Activated T-cell treated with anti-CD3 and anti-CD28 coated beads, Interleukin-2, amount 50 U/mL, for 72 hours (primary cell): ENCODE measurements at places on chromosomes 16 and 17.

DNA sequence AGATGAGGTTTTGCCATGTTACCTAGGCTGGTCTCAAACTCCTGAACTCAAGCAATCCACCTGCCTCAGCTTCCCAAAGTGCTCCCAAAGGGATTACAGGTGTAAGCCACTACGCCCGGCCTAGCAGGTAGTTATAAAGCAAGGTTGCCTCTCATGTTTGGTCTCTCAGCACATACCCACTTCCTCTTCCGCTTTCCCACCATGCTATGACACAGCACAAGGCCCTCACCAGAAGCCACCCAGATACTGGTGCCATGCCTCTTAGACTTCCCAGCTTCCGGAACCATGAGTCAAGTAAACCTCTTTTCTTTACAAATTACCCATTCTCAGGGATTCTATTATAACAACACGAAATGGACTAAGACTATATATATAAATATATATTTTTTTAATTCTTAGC, 143.6 kb downstream of the COPRS start:
- no peak for DNase-seq

GRCh38 chr16:25177831-25178688, 38.7 kb upstream of the AQP8 start:
- no peak for DNase-seq

- no peak for DNase-seq
Observed at GRCh38 chr16:585351-585750, 4.5 kb upstream of the RAB40C start.

DNA sequence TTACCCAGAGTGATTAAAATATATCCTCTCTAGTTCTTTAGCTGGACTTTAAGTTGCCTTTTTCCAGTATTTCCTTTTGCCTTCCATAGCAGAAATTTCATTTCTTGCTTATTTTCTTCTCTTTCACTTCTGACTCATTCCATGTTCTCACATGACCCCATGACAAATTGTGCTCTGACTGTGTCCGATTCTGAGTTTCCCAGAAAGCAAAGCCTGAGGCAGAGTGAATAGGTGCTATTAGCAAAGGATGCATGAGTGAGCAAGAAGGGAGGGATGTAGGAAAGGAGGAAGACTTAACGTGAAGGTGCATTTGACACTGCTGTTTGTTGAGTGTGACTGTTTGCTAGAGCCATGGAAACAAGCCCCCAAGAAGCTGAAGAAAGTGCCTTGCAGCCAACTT, 82.6 kb upstream of the CNTNAP4 start:
- no peak for DNase-seq

DNA sequence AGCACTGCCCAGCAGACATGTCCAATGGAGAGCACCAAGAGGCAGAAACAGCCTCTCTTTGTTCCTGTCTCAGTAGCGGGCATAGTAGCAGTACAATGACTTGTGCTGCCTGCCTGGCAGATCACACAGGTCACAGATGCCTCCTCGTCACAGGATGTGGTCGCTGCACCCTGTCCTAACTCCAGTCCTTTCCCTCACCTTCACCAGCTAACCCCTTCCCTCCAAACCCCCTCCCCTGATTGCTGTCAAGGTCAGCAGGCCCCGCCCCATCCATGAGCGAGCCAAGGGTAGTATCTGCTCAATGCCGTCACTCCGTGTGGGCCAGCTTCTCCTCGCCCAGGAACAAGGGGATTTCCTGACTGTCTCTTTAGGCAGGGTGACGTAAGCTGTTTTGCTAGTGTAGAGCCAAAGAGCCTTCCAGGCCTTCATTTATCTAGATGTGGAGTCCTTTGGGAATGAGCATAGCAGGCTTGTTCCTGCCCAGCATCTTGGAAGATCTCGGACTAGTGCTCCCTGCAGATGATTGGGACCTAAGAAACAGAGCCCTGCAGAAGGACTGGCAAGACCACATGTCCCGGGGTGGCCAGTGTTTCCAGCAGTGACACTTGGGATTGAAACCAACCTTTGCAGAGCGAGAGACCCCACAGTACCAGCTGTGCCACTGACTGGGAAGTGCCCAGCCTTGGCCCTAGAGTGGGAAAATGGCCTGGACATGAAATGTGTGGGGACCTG, 75.9 kb upstream of the TNRC6C start:
- DNase-seq: peak; percentile 90

DNA sequence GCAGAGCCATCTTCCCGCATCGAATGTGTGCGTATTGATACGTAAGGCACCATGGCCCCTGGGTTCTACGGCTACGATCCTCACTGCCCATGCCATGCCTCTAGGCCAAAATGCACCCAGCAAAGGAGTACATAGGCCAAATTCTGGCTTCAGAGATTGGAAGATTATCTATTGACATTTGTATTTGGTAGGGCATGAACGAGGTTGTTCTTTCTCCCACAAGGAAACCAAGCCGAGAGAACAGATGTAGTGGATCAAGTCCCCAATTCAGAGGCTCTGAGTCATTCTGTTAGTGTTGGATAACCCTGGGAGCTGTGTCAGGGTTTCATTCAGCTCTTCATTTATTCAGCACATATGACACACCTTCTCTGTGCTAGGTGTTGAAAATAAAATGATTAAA, 36.5 kb downstream of the HOXB1 start:
- no peak for DNase-seq

DNA sequence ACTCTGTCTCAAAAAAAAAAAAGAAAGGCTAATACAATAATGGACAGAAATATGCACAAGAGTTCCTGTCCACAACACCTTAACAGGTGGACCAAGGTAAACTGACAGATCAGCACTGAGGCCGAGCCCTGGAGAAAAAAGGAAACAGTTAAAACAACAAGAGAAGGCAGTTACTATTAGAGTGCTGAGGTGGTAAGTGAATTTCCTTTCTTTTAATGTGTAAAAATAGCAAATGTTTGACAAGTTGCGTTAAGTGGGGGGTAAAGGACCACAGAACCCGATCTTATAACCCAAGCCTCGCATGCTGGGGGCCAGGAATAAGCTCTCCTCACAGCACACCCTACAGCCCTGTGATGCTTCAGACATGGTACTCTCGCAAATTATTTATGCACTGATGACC, 24.8 kb downstream of the TXNDC11 start:
- DNase-seq: no peak

- DNase-seq: peak; percentile 70
Observed at GRCh38 chr17:73998653-73999645, 204.5 kb upstream of the RPL38 start.

- no peak for DNase-seq
Observed at GRCh38 chr16:31451681-31452351, 7.5 kb upstream of the ARMC5 start.

DNA sequence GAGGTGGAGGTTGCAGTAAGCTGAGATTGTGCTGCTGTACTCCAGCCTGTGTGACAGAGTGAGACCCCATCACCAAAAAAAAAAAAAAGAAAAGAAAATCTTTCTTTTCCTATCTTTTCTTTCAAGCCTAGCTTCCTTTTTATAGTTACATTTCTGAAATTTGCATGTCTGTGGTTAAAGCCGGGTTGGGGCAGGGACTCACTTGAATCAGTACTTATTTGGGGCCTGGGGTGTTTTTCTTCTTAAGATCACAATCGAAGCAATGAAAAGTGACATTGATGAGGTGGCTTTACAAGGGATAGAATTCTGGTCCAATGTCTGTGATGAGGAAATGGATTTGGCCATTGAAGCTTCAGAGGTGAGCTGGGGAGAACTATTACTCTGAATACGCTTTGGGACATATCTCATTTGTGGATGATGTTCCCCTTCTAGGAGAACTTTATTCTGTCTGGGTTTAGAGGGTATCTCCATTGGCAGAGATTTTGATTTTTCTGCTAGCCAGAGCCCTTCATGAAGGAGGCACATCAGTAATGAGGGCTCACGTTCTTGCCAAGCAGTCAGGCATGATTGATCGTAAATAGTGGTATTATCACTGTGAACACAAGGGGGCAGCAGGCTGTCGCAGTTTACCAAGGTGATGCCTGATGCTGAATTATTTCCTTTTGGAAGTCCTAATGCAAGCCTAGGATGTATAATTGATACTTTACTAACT, 14.3 kb downstream of the KPNB1 start:
- DNase-seq: peak; percentile 61

DNA sequence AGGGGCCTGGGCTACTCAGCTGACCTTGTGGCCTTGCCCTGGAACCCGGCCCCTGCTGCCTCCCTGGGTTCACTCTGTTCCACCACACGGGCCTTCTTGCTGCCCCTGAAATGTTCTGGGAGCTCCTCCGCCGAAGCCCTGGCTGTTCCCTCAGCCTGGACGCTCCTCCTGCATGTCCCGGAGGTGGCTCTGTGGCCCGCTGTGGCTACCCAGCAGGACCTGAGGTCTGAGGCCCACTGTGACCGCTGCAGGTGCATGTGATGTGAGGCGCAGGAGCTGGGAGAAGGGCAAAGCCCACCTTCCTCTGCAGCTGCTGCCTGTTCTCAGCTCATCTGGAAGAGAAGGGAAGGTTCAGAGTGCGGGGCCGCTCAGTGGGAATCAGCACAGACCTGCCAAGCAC, 38.9 kb upstream of the ACSF3 start:
- no peak for DNase-seq

GRCh38 chr17:83008526-83008925, 70.9 kb upstream of the METRNL start:
- no peak for DNase-seq

DNA sequence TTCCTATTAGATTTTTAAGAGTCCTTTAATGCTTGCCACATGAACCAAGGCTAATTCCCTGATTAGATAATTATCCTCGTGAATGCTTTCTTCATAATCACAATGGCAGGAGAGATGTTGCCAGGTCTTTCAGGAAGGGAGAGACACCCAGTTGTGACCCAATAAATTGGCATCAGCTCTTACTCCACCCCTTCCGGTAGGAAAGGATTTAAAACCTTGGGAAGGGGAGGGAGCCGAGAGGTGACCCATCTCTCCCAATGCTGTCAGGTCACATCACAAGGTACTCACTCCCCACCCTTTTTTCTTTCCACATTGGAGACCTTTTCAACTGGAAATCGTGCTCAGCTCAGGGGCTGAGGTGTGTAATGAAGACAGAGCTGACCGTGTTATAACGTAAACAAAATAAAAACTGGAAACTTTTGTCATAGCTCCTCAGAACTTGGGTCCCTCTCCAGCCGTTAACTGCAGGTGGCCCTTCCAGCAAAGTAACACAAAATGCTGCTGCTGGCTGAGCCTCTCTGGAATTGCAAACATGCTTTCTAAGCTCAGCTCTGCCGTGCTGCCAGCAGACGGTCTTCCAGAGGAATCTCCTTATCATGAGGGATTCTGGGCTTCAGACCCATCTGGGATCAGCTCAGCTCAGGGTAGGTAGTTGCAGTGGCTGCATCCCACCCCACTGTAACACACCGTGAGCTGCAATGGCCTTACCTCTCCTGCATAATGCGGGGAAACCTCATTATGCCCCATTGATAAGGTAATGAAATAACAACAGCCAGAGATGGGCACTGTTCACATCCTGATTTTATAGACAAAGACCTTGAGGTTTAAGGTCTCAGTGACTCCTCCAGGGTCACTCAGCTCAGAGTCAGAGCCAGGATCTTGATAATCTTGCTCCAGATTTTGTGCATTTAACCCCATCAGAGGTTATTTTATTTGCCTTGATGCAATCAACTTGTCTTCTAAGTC, 15.6 kb downstream of the TMEM100 start:
- DNase-seq: no peak

DNA sequence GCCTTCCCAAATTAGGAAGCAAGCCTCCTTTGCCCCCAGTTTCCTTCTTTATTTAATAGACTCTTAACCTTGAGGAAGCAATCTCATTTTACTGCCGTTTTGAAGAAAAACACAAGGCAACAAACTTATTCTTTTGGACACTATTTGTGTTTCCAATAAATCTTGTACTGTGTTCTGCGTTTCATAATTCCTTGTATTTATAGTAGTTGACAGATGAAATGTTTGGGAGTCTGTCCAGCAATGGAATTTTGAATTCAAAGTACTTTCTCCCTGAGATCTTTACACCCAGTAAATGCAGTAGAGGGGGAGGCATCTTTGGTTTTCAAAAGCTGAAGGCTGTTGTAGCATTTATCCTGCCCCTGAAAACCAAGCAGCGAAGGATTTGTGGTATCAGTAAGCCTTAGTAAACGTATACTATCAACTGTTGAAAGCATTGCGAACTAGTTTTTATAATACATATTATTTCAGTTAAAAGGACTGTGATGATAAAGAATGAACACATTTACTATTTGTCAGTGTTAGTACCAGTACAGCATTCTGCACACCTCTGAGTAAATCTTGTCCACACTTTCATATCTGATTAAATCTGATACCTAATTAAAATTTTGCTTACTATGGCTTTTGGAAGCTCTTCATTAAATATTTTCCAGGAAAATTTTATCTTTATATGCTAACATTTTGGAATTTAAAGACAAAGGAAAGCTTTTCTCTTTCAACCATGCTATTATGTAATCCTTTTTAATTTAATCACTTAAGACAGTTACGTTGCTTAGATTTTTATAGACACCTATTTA, 83.1 kb downstream of the TNRC6C start:
- DNase-seq: no peak

DNA sequence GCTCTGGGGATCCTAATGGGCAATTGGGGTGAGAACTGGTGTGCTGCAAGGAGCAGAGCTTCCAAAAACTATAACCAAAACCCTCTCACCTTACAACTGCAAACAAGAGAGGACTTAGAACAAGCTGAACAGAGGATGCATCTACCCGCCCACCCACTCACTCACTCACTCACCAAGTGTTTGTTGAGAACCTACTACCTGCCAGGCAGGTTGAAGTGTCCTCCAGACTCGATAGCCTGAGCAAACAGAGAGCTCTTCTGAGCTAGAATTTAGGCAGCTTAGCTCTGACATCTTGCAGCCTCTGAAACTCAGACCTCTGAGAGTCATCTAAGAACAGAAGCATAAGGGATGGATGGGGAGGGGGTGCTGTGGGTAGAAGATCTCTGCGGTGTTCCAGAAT, 41.2 kb downstream of the CACNG3 start:
- DNase-seq: no peak
